MCF 10A (cell line): ENCODE measurements at places on chromosomes 16 and 17.

- no peak for DNase-seq
These were observed 218.8 kb downstream of the C16orf95 start for GRCh38 chr16:87098361-87098760.

DNA sequence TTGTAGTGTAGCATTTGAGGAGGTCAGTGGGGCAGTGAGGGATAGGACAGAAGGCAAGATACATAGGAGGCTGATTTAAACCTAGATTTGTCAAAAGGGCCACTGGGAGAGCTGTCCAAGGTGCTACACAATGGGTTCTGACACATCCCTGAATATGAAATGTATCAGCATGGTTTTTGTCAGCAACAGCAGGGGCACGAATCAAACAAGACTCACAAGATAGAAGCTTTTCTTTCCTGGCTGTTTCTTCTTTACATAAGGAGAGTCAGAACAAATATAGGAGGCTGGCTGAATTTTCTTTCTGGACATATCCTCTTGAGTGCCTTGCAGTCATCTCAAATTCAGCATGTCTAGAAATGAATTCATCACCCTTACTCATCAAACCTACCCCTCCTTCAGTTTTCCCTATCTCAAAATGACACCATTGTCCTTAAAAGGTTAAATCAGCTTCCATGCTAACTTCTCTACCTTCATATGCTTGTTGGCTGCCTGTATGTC, 130.5 kb downstream of the NPIPB5 start:
- DNase-seq = peak; percentile 72

GRCh38 chr17:17742133-17742621, 60.9 kb downstream of the RAI1 start:
- DNase-seq = peak; percentile 21

DNA sequence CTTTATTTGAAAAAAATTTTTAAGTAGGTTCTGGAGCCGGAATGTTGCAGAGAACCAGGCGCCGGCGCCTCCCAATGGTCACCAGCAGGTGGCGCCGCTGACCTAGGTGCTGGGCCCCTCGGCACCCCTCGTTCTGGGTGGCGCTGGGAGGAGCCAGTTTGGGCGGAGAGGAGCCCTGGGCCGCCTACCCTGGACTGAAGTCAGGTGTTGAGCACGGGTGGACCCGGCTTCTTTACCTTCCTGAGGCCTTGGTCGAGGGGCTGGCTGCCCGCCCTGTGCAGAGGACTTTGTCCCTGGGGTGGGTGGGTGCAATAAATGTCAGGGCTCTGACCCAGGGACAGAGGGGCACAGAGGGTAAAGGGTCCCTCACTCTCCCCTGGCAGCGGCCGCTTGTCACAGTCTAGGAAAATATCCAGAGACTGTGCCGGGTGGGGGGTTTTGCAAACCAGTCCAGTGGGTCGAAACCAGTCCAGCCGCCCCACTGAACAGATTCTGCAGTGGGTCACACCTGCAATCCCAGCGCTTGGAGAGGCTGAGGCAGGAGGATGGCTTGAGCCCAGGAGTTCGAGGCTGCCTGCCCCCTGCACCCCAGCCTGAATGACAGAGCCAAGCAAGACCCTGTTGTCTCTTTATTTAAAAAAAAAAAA, 30.1 kb upstream of the TNFRSF13B start:
- DNase-seq = peak; percentile 80

DNA sequence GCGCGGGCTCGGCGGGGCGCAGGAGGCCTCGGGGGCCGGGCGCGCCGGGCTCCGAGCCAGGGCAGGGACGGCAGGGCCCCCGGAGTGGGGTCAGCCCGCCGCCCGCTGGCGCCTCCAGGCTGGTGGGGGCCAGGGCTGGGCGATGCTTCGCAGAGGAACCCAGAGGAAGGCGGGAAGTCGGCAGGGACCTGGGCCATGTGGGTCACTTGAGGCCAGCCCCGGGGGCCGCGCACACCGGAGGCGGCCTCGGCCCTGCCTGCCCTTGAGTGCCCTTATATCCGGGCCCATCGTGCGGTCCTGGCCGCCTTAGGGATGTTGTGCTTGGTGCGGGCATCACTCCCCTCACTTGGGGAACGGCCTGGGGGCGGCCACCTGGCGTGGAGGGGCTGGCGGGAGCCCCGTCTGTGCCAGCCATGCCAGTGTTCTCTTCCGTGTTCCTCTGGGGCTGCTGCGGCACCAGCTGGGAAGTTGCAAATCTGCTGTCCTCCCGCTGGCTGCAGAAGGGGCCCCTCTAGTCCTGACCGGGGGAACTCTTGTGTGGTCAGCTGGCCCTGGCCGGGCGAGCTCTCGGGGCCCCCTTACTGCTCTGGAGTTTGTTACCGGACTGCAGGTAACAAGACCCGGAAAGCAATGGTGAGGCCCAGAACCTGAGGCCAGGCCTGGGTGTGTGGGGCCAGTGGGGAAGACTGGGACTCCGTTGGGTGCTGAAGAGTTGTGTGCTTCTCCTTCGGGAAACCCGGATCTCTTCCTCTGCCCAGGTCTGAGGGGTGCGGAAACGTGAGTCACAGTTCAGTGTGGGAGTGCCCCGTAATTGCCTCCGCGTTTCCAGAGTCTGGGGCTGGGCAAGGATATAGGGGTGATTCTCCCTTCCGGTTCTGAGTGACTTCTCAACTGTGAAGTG, 849 bp downstream of the CAPN15 start:
- peak; percentile 81 for DNase-seq

DNA sequence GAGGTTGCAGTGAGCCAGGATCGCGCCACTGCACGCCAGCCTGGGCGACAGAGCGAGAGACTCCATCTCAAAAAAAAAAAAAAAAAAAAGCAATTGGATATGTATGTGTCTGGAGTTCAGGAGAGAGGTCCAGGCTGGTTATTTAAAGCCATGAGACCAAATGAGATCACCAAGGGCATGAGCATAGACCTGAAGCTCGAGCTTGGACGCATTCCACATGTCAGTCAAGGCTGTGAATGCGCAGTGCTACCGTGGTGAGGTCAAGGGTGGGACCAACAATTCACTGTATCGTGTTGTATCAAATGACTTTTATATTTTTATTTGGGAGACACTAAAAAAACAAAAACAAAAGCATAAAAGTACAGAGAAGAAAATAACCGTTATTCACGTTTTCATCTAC, 29.1 kb upstream of the SPNS2 start:
- no peak for DNase-seq

DNA sequence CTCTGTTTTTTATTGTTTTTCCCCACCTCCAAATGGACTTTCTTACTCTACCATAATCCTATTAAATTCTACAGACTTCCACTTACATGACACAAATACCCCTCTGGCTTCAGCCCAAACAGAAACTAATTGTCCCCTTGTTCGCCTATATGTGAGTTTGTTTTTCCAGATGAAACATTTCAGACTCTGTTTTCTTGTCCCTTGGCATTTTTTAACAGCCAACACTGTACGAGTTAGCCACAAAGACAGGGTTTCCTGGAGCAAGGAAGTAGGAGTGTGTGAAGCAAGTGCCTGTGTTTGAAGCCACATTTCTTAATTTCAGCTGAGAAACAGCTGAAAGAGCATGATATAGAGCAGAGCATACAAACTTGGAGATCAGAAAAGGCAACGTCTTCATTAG, 382.2 kb upstream of the CDH5 start:
- DNase-seq = no peak

DNA sequence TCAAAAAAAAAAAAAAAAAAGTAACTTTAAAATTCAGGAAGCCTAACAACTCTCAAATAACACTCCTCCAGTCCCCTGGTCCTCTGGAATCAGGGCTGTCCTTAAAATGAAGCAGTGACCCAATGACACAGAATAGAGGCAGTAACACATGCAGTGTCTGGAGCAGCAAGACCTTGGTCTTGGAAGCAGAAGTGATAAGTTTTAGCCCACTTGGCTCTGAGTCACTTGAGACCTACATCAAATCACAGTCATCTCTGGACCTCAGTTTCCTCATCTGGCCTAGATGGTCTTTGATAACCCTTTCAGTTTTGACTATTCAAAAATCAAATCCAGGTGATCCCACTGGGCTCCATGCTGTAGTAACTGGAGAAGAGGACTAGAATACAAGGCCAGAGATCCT, 39.0 kb downstream of the LYRM1 start:
- no peak for DNase-seq
